Esophagus (tissue), 2 donors: ENCODE measurements at places on chromosomes 5 and 9. TPM values are rescaled to one million over a fixed set of nuclear protein-coding genes. Genes with fewer than 3 reads are reported as not detected.

ANKRD34B gene
- polyA plus RNA-seq = not detected

NR2F1 gene
- 9.5 TPM for polyA plus RNA-seq

ENTPD2 gene
- polyA plus RNA-seq = 1.5 TPM

PLPP1 gene
- 27.7 TPM for polyA plus RNA-seq

AJM1 gene
- polyA plus RNA-seq = 1.9 TPM

PCDHGC5 gene
- 0.43 TPM for polyA plus RNA-seq

SLC6A18 gene
- not detected for polyA plus RNA-seq

PLCXD3 gene
- polyA plus RNA-seq = 0.19 TPM

SHC3 gene
- polyA plus RNA-seq = 0.35 TPM

DAP gene
- polyA plus RNA-seq = 27.7 TPM

GABBR2 gene
- polyA plus RNA-seq = not detected

NDFIP1 gene
- 14.1 TPM for polyA plus RNA-seq
